ENCODE measurements at places on chromosomes 11 and 22.
A peak's percentile ranks its signal among the peaks of the same experiment; 100 is the strongest.

DNA sequence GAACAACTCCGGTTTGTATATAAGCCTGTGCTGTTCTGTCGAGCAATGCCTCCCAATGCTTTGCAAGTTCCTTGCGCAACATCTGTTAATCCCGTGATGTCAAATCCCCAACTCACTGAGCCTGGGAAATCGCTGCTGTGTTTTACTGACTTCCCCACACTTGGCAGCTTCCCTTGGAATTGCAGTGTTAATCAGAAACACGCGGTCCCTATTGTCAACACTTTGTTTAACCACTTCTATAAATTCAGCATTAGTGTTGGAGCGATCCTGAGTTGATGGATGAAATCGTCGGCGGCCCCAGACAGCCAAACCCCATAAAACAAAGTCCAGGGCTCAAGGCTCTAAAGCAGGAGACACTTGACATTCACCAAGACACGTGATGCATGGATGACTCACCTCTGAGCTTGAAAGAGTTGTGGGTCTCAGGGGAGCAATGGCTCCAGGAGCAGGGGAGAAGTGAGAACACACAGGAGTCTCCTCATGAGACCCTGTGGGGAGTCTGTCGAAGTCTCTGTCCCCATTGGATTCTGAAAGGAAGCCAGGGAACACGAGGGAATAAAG lies 555.3 kb downstream of the MIAT start:
- no peak for DNase-seq

DNA sequence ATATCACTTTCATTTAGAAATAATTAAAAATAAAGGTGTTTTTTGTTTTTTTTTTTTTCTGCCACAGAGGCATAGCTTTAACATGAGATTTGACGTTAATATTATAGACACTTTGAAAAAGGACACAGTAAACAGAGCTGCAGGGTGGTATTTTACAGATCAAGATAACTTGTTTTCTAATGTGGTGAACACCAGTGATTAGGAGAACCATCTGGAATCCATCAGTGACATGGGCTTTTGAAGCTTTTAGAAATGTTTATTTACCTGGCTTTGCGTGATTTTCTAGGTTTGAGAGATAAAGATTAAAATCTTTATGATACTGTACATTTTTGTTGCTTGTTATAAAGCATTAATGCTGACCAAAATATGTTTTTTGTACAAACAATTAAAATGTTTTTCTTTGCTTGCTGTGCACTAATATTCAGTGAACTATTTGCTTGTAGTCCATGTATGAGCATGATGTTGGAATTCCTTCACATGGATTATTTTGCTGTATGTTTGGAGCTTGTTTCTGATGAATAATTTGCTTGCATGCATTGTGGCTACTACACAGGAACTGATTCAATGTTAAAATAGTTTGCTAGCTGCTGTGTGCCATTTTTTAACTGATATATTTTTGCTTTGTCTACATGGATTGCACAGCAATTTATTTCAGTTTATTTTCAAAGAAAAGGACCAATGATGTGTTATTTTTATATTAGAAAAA lies 352.1 kb upstream of the NARS2 start:
- DNase-seq = no peak

- DNase-seq = no peak
These were observed 59.6 kb downstream of the PISD start for GRCh38 chr22:31602259-31602952.

- DNase-seq = no peak
These were observed 225.7 kb downstream of the FAM76B start for GRCh38 chr11:95563859-95564258.

- DNase-seq = no peak
These were observed 9.8 kb downstream of the CHRDL2 start for GRCh38 chr11:74721479-74721835.

GRCh38 chr11:128420265-128420664 lies 167.1 kb downstream of the ETS1 start:
- DNase-seq = no peak

DNA sequence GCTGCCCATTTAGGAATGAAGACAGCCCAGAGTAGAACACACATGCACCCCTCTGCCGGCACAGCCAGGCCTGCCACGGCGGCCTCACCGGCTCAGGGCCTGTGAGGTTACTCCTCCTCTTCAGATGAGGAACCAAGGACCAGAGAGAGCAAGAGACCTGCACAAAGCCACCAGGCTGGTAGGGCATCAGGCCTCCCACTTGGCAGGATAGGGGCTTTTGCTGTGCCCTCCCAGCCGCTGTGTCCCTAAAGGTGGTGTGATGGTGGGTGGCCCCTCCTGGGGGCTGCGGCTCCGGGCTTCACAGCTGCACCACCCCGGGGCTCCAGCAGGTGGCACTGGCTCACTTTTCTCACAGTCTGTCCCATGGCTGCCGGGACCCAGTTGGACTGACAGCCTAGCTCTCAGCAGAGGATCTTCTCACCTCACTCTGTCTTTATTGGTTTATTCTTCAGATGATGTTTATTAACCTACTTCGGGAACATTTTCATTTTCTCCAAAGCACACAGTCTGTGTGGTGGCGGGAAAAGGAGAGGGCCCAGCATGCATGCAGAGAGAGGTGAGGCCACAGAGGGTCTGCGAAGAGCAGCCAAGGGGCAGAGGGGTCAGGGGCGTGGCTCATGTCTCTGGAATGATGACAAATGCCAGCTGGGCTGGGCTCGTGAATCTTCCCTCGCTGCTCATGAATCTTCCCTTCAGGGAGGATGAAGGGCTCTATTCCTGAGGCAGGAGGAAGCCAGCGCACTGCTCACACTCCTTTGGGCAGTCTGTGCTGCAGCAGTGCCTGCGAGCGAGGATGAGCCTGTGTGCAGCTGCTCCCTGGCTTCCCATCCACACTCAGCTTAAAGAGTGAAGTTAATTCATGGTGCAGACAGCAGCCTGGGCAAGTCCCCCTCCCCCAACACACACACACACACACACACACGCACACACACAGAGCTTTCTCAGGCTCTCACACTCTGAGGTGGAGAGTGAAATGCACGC lies 101.1 kb upstream of the PITPNB start:
- peak; percentile 31 for DNase-seq

All from stimulated activated CD8-positive, alpha-beta memory T cell treated with anti-CD3 and anti-CD28 coated beads, Interleukin-7, amount 100 ng/mL, for 4 hours (primary cell).